NCI-H345 (cell line): ENCODE measurements at places on chromosomes 2 and 18.
A peak's percentile ranks its signal among the peaks of the same experiment; 100 is the strongest.

- DNase-seq: no peak
These were observed 435 bp downstream of the MYO7B start for GRCh38 chr2:127535918-127536317.

DNA sequence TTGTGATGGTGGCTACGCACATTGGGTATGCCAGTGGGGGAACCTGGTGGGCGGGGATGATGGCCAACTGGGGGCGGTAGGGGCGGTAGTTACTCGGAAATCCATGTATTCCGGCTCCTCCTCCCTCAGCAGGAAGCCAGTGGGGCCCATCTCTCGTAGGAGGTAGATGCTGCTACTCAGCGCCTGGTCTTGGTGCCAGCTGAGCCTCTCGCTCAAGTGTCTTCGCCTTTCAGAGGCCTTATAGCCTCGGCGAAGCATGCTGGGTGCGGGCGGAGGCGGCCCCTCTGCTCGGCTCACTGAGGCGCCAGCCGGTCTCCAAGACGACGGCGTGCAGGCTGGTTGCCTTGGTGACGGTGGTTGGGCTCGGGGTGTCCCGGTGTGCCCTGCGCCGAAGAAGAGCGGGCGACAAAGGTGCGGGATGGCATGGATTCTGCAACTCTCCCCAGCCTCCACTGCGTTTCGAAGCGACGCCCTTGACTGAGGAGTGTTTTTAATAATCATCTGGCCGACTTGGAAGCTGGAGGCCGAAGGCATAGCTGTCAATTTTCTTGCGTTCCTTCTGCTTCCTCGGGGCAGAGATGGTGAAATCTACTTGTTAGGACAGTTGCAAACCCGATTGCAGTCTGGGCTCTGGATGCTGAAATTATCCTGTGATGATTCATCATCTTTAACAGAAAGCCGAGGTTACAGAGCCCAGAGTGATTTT lies at the start of gene ZSWIM2:
ZSWIM2 (minus strand) TSS at position 298 of the 706 bp plus-strand sequence; CDS start at position 258, 40 bp downstream.
- DNase-seq: peak; percentile 95

DNA sequence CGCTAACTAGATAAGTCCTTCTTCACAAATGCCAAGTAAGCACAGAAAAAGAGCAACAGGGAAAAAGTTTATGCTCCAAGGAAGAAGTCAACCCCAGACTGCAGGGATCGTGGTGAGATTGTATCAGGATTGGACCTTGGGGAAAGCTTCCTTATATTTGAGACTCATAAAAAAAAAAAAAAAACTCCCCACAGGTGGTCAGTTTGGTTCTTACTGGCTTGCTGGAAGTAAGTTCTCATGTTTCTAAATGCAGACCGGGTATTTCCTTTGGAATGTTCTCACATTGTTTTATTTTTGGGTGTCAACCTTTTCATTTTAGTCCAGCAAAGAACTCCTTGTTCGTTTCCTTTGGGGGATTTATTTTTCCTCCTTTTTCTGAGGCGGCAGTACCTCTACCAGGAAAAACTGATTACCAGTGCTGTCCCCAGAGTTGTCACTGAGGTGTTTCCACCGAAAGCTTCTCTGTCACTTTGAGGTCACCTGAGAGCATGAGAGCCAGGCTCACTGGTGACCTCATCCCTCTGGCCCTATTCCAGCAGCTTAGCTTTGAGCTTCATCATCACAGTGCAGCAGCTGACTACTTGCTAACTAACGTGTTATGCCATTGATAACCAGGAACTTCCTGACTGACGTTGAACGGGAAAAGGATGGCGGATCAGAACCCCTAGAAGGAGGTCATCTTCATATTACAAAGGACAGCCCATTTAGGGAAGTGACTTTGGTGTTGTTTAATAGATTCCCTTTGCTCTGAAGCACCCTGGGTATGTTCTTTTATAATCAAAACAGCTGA lies 16.8 kb upstream of the ATP8B1 start:
- peak; percentile 61 for DNase-seq

DNA sequence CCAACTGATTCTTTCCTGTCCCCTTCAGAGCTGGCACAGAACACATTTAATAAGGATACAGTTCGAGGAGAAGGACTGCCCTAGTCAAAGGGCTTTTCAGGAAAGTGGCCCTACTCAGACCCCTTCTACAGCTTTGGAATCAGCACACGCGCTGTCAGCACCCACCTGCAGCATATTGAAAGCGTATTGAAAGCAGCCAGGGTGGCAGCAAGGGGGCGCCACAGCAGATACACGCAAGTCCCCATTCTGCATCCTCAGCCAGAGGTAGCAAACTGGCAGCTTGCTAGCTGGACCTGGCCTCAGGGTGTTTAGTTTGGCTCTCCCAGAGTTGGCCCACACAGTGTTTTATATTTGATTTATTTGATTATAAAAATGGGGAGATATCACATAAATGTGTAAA lies 101.0 kb upstream of the NT5C1B start:
- DNase-seq: no peak

GRCh38 chr2:37398990-37399389 lies 54.6 kb downstream of the QPCT start:
- no peak for DNase-seq

DNA sequence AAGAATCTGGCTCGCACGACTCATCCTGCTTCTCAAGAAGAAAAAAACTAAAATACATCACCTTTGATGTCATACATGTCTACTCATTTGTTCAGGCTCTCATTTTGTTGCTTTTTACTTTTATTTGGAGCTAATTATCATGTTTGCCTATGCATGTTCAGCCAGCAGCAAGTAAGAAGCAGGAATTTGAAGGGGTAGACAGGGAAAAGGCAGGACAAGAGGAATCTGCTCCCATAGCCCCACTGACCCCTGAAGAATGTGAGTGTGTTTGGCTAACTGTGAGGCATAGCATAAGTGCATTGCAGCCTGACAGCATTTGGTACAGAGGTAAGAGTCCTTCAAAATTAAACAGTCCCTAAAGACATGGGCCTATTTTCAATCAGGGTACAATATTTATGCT lies 72.7 kb downstream of the NYAP2 start:
- no peak for DNase-seq

GRCh38 chr2:191889931-191890330 lies 43.0 kb upstream of the CAVIN2 start:
- no peak for DNase-seq

DNA sequence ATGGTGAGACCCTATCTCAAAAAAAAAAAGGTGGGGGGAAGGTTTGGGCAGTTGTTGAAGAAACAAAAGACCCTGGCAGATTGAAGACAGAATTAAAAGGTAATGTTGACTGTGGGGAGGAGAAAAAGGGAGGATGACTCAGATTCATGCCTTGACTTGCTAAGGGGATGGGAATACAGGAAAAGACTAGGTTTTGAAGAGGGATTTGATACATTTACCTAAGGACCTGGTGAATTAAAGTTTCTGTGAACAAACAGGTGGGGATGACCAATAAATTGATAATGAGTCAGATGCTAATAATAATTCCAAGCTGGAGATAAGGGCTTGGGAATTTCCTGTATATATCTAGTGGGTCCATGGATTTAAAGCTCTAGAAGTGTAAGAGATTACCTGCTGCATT lies 27.6 kb downstream of the TTR start:
- no peak for DNase-seq

- DNase-seq: no peak
These were observed 24.3 kb downstream of the FAM171B start for GRCh38 chr2:186718122-186718521.

- DNase-seq: no peak
These were observed 77.1 kb downstream of the COBLL1 start for GRCh38 chr2:164764474-164764873.

DNA sequence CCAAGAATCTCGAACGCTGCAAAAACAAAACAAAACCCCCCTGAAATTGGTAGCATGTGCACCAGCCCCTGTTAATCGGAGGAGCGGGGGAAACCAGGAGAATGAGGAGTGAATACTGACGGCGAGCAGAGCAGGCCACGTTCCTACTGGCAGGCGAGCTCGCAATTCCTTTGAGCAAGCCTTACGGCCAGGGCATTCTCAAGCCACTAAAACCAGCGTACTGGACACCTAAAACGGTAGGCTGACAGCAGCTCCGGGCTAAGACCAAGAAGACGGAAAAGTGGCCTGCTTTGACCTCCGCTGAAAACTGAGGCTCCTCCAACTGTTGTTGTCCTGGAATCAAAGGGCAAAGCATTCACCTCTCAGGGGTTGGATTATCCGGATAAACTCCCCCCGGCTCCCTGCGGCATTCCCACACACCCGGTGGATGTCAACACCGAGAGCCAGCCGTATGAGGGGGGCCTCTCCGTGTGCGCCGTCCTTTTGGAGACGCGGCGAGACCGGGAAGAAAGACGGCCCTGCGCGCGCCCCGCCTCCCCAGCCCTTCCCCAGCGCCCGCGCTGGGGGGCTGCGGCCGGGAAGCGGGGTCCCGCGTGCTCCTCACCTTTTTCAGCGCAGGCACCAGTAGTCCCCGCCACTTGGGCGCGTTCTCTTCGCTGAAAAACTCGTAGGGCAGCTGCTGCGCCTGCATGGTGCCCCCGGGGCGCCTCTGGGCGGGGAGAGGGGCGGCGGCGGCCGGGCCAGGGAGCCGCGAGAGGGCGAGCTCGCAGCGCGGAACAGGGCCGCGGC lies 925 bp downstream of the SOS1 start:
- peak; percentile 53 for DNase-seq

DNA sequence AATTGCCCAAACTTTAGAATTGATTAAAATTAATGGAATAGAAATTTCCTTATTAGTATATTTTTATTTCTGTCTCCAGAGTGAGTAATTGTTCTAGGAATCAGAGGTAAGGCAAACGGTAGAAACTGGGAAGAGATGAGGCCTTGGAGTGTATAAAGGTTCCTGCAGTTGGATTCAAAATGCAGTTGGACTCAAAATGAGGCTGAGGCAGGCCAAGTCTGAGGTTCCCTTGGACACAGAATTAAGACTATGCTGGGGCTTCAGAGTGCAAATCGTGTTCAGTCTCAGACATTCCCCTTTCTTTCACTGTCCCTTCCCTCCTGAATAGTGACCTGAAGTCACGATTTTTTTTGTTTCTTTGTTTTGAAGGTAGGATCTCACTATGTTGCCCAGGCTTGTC lies 746.9 kb upstream of the NRXN1 start:
- DNase-seq: no peak

DNA sequence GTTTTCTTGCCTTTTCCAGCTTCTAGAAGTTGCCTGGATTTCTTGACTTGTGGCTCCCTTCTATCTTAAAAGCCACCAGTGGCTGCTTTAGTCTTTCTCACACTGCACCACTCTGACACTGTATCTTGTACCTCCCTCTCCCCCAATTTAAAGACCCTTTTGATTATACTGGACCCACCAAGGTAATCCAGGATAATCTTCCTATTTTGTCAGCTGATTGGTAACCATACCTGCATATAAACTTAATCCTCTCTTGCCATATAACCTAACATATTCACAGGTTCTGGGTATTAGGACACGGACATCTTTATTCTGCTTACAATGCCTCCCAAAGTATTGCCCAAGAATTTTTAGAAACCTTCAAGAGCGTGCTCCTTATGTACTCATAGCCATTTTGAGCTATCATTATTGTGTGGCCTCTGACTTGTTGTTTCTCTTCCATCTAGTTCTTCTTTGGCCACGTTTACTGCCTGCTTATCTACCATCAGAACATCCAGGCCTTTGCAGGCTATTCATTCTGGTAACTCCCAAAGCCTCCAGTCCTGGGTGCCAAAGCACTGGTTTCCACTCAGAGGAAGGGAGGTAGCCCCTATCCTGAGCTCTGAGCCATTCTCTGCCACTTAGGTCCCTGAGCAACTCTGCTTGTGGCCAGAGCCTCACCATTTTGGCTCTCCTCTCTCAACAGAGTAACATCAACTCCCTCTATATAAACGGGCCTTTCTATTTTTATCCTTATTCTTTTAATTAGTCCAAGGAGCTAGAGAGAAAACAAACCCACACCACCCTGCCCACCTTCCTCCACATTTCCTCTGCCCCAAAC lies 70.8 kb downstream of the MYO3B start:
- no peak for DNase-seq

- DNase-seq: no peak
These were observed 38.7 kb upstream of the POMC start for GRCh38 chr2:25207078-25207545.

GRCh38 chr18:51897884-51898283 lies 442.1 kb upstream of the DCC start:
- no peak for DNase-seq

GRCh38 chr18:74290021-74290420 lies 1.7 kb downstream of the CYB5A start:
- no peak for DNase-seq

- DNase-seq: peak; percentile 41
These were observed 38.7 kb downstream of the MCFD2 start for GRCh38 chr2:46876741-46877384.

GRCh38 chr2:23505218-23505983 lies 120.4 kb downstream of the KLHL29 start:
- no peak for DNase-seq

- DNase-seq: peak; percentile 51
These were observed at the start of gene CYRIA for GRCh38 chr2:16665748-16666448. TSS of gene CYRIA (minus strand) at chr2:16665834. CDS start at chr2:16588119, 77,715 bp downstream.

- no peak for DNase-seq
These were observed 36.6 kb downstream of the DARS1 start for GRCh38 chr2:135948642-135949355.

DNA sequence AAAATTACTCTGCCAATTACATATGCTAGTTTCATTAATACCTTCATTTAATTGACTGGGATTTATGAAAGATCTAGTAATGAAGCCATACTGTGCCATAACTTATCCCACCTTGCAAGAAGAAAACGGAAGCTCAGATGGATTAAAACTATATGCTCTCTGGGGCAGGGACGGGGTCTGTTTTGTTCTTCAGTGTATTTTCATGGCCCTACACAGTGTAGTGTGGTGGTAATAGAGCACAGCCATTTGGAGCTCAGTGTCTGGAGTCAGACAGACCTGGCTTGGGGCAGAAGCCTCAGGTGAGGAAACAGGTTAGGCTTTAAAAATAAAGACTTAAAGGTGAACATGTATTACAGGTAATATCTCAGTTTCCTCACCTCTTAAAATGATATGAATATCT lies 62.3 kb downstream of the FIGN start:
- DNase-seq: no peak

DNA sequence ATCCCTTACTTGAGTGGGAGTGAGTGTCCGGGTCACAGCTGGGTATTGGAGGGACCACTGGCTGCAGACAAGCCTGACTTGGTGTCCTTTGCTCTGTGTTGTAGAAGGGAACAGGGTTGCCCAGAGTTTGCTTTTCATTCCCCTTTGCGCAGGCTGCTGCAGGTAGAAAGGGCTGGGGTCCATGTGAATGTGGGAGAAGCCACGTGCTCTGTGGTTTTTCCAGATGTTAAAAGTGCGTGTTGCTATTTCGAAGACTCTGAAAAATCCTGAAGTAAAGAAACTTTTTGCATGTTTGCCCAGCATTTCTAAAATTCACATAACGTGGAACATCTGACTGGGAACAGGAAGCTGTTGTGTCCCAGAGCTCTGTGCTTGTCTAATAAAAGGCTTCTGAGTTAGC lies 28.8 kb downstream of the GLI2 start:
- no peak for DNase-seq

DNA sequence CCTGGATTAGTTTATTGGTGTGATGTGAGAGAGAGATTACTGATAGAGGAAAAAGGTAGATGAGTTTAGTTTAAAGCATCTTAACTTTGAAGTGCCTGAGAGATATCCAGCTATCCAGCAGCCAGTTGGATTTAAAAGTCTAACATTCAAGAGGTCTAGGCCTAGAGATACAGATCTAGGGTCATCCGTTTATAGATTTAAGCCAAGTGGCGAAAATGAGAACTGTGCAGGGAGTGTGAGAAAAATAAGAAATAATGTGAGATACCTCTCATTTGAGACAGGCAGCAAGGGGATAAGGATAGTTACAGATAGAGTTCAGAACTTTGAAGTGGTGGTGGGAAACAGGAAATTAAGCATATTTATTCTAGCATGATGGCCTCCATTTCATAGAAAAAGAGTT lies 5.3 kb upstream of the ORC2 start:
- no peak for DNase-seq
